Neural crest cell (in vitro differentiated cells): ENCODE measurements at places on chromosomes 5 and 9. TPM values are rescaled to one million over a fixed set of nuclear protein-coding genes. Genes with fewer than 3 reads are reported as not detected.

PCDHB14 gene
- 5.5 TPM in 2 replicates for total RNA-seq

GRCh38 chr5:19531374-19531952, 456.5 kb downstream of the CDH18 start:
- no peak for DNase-seq

WDR38 gene
- not detected in 2 replicates for total RNA-seq

GRCh38 chr5:78275998-78276543, 18.4 kb downstream of the AP3B1 start:
- no peak for DNase-seq

- no peak for DNase-seq
Observed at GRCh38 chr9:137504432-137504777, 45.3 kb upstream of the NSMF start.

DNA sequence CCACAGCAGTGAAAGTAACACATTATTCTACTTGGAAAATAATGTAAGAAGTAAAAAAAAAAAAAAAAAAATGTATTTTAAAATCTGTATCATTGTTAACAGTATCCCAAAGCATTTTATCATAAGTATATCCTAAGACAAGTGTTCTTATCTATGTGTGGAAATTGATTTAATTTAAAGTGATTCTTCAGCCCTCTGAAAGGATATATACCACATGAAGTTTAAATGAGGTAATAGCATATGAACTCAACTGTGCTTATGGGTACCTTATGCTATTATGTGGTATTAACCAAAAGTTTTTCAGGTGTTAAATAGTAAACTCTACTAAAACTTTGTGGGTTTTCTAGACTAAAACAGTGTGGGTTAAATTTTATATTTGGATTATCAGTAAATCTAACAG, 2.8 kb upstream of the SECISBP2 start:
- DNase-seq = no peak

RLN1 gene
- 0.84 TPM in 1 of 2 replicates, not detected in the other for total RNA-seq

DNA sequence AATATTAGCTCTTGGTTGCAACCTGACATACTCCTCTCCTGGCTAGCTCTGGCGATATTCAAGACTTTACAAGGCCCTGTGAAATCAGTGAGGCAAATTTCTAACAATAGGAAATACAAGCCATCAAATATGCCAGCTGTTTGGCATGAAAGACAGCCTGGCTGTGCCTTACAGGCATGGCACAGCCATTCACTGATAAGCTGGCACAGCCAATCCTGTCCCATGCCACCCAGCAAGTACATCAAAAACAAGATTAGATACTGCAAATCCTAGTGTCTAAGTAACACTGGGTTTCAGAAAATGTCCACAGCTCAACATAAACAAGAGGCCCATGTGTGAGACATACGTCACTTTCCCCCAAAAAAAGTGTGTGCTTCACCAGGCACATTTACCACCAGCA, 1045.8 kb upstream of the DMAC1 start:
- no peak for DNase-seq

DNA sequence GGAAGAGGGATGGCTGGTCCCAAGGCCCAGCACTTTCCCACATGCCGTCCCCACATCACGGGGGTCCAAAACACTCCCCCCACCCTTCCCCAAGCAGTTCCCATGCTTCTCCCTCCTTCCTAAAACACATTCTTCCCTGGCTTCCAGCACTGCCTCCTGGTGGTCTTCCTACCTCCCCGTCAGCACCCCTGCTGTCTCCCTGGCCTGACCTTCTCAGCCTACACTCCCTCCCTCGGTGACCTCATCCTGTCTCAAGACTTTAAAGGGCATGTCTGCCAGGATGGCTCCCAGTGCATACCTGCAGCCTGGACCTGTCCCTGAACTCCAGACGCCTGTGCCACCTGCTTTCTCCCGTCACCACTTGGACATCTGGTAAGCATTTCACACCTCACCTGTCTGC, 4.3 kb upstream of the NCS1 start:
- DNase-seq = no peak
